ENCODE measurements at places on chromosomes 7 and 10.

- no peak for DNase-seq
Measured at GRCh38 chr7:142894112-142894984, 8.8 kb upstream of the TRPV6 start.

- no peak for DNase-seq
Measured at GRCh38 chr10:68463365-68464093, 8.2 kb downstream of the DNA2 start.

DNA sequence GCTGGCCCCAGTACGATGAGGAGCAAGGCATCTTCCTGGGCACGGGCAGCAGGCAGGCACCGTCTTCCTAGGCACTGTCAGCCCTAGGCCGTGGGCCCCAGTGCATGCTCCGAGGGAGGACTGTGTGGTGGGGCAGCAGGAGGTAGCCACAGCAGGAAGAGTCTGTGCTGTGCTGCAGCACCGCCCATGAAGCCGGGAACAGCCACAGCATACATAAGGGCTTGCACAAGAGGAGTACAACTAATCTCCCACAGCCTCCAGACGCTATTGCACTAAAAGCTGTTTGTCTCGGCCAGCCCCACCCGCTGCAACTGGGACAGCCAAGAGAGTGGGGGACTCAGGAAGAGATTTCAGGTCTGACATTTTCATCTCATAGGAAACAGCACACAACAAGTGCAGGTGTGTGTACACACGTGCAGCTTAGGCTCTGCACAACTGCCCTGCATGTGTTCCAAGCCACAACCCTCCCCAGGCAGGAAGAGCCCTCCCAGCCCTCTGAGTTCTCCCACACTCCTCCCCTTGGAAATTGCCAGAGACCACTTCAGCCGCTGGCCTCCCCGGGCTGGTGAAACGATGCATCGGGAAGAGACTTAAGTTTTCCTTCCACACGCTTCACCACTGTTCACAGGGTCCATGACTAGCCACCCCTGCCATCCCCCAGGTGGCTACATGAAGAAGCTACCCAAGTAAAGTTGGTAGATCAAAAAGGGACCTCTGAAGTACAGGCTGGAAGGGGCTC, 88.1 kb upstream of the DDC start:
- no peak for DNase-seq

DNA sequence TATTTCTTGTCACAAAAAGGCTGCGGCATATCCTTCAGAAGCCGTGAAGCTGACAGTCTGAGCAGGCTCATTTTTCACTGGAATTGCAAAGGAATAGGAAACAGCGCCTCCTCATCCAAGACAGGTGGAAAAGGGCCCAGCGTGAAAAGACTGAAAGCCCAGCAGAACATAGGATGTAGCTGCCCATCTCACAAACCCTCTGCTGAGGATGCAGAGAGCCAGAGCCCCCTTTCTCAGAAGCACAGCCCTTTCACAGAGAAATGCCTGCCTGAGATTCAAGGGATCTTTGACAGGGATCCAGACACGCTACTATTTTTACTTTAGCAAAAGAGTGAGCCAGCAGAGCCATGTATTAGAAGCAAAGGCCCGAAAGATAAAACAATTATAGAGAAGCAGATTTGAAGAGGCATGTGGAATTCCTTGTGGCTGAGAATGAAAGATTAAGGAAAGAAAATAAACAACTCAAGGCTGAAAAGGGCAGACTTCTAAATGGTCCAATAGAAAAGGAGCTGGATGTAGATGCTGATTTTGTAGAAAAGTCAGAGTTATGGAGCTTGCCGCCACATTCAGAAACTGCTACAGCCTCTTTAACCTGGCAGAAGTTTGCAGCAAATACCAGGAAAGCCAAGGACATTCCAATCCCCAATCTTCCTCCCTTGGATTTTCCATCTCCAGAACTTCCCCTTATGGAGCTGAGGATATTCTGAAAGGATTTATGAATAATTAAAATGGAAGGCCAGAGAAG, 36.9 kb downstream of the GDI2 start:
- DNase-seq = no peak

- DNase-seq = no peak
Measured at GRCh38 chr7:37709631-37710509, 26.3 kb downstream of the GPR141 start.
